ENCODE measurements at places on chromosomes 6 and 20. TPM values are rescaled to one million over a fixed set of nuclear protein-coding genes. Genes with fewer than 3 reads are reported as not detected.

GRCh38 chr6:133548423-133549159, 307.4 kb downstream of the EYA4 start:
- DNase-seq = peak; percentile 38

TCP11 gene
- total RNA-seq = not detected

- no peak for DNase-seq
Measured at GRCh38 chr6:128504003-128504654, 16.3 kb downstream of the PTPRK start.

SSTR4 gene
- total RNA-seq = not detected

ZC2HC1B gene
- total RNA-seq = not detected
